ENCODE measurements at places on chromosomes 13 and 19. TPM values are rescaled to one million over a fixed set of nuclear protein-coding genes. Genes with fewer than 3 reads are reported as not detected.

SLC25A41 gene
- total RNA-seq = not detected

SHANK1 gene
- not detected for total RNA-seq

OR1I1 gene
- total RNA-seq = not detected

WTIP gene
- 0.55 TPM for total RNA-seq

GPALPP1 gene
- total RNA-seq = 27.1 TPM

TIMM44 gene
- 50.9 TPM for total RNA-seq

CNN1 gene
- total RNA-seq = not detected

CTXN1 gene
- not detected for total RNA-seq

CKM gene
- not detected for total RNA-seq

CAPS gene
- total RNA-seq = 12.5 TPM

WDFY2 gene
- 12.2 TPM for total RNA-seq

DNA sequence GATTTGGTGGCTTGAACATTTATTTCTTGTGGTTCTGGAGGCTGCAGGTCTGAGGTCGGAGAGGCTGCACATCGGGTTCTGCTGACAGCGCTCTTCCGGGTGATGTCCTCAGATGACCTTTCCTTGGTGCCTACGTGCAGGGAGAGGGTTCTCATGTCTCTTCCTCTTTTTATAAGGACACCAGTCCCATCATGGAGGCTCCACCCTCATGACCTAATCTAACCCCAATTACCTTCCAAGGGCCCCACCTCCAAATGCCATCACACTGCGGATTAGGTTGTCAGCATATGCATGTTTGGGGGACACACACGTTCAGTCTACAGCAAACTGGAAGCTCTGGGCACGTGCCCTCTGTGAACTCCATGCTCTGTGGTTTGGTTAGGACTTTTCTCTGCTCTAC is 338.6 kb downstream of the FGF9 start:
- no peaks in the 10 kb centered on the region for H3K4me1 ChIP-seq
- no peak overlapping the region for H3K27ac ChIP-seq
- H3K4me3 ChIP-seq = no peak overlapping the region
- H3K27me3 ChIP-seq = no peaks in the 10 kb centered on the region

DNA sequence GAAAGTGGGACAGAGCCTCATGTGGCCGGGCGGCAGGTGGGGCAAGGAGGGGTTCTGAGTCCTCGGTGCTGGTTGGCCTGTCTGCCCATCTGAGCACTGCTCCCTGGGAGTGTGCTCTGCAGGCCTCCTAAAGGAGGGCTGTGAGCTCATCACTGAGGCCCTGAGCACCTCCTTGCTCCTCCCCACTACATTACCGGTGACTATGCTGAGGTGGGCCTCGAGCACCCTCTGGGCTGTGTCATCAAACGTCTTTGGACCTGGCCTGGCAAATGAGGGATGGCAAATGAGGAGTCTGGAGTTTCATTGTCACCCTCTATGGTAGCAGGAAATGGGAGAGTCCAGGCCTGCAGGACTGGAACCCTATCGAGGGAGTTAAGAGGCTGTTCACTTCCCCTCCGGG is 38.8 kb upstream of the ZNF429 start:
- H3K4me1 ChIP-seq = peaks cover 4% of the 10 kb centered on the region
- no peak overlapping the region for H3K27ac ChIP-seq
- no peaks in the 10 kb centered on the region for H3K27me3 ChIP-seq
- no peak overlapping the region for H3K4me3 ChIP-seq
- no peak for DNase-seq

DNA sequence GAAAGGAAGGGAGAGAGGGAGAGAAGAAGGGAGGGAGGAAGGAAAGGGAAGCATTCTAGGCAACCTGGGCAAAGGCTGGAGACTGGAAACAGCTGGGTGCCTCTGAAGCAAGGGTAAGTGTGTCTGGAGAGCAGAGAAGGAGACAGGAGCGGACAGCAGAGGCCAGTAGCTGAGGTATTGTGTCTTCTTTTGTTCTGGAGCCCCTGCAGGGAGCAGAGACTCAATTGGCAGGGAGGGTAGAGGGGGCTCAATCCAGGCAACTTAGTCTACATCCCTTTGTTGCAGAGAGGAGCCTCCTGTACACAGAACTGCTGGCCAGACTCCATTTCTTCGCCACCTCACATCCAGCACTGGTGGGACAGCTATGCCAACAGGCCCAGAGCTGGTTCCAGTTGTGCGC is 53.2 kb downstream of the NWD1 start:
- H3K36me3 ChIP-seq = no peaks in the 10 kb centered on the region
- no peak for DNase-seq
- no peak overlapping the region for H3K27ac ChIP-seq
- no peak overlapping the region for H3K4me3 ChIP-seq

DNA sequence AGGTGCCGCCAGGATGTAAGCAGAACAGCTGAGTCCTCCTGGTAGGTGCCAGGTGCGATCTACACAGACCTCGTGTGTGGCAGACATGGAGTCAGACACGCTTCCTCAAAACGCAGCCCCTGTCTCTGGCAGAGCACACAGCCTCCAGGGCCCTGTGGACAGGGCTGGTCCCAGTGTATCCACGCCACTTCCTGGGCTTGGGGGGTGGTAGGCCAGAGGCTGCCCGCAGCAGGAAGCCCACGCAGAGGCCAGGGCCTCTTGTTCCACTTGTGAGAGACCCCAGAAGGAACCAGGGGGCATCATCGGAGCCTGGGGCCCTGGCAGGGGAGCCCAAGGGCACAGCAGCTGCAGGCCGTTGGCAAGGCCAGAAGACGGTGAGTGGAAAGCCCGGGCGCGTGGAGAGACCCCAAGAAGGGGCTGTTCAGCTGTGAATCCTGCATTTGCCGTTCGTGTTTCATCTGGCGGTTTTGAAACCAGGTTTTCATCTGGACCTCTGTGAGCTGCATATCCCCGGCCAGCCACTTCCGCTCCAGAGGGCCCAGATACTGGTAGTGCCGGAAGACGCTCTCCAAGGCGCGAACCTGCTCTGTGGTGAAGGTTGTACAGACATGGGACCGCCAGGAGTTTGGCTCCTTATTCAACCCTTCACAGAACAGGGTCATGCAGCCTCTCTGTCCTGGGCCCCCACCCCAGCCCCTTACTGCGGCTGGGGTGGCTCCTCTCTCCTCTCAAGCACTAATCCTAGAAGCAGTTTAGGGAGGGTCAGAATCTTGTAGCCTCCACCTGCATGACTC is 25.1 kb upstream of the SLITRK1 start:
- no peak for DNase-seq
- no peaks in the 10 kb centered on the region for H3K27me3 ChIP-seq
- no peaks in the 10 kb centered on the region for H3K36me3 ChIP-seq
- no peak overlapping the region for H3K4me3 ChIP-seq
- H3K4me1 ChIP-seq = no peaks in the 10 kb centered on the region

- H3K27ac ChIP-seq = no peak overlapping the region
- H3K36me3 ChIP-seq = no peaks in the 10 kb centered on the region
- H3K4me3 ChIP-seq = no peak overlapping the region
- H3K4me1 ChIP-seq = peaks cover 20% of the 10 kb centered on the region
Measured at GRCh38 chr13:50424993-50425392, 409.7 kb downstream of the KCNRG start.

DNA sequence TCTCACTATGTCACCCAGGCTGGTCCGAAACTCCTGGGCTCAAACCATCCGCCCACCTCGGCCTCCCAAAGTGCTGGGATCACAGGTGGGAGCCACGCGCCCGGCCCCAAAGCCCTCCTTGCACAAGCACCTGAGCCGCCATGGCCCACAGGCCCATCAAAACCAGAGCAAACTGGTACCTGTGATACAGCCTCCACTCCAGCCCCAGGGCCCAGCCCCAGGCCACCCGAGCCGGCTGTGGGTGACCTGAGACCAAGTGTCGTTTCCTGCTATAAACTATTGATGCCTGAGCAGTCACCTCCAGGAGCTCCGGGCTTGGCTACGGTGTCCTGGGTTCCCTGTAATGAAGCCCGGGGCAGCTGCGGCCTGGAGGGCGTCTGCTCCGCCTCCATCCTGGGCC is 9.7 kb upstream of the PTBP1 start:
- no peak for DNase-seq
- H3K27me3 ChIP-seq = no peaks in the 10 kb centered on the region
- no peak overlapping the region for H3K27ac ChIP-seq
- no peaks in the 10 kb centered on the region for H3K36me3 ChIP-seq
- no peak overlapping the region for H3K4me3 ChIP-seq

- DNase-seq = no peak
- H3K27ac ChIP-seq = no peak overlapping the region
- no peaks in the 10 kb centered on the region for H3K36me3 ChIP-seq
- H3K27me3 ChIP-seq = no peaks in the 10 kb centered on the region
Measured at GRCh38 chr13:66860878-66861417, 369.2 kb downstream of the PCDH9 start.

DNA sequence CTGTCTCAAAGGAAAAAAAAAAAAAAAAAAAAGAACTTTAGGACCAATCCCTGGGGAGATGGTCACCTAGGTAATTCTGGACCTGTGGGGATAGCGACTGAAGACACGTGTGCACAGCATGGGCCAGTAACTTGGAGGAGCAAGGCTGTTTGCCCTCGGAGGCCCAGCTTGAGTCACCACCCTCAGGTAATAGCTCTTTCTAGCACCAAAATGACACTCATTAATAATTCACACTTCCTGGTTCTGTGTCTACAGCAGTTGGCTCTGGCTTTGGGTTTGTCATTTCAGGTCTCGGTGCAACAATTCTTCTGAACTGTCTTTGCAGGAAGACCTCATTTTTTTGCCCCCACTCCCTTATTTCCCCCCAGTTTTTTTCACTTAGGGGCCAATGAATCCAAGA is 3.9 kb upstream of the ATP11A start:
- peaks cover 23% of the 10 kb centered on the region for H3K4me1 ChIP-seq
- DNase-seq = no peak
- no peaks in the 10 kb centered on the region for H3K27me3 ChIP-seq
- H3K4me3 ChIP-seq = no peak overlapping the region
- no peak overlapping the region for H3K27ac ChIP-seq

DNA sequence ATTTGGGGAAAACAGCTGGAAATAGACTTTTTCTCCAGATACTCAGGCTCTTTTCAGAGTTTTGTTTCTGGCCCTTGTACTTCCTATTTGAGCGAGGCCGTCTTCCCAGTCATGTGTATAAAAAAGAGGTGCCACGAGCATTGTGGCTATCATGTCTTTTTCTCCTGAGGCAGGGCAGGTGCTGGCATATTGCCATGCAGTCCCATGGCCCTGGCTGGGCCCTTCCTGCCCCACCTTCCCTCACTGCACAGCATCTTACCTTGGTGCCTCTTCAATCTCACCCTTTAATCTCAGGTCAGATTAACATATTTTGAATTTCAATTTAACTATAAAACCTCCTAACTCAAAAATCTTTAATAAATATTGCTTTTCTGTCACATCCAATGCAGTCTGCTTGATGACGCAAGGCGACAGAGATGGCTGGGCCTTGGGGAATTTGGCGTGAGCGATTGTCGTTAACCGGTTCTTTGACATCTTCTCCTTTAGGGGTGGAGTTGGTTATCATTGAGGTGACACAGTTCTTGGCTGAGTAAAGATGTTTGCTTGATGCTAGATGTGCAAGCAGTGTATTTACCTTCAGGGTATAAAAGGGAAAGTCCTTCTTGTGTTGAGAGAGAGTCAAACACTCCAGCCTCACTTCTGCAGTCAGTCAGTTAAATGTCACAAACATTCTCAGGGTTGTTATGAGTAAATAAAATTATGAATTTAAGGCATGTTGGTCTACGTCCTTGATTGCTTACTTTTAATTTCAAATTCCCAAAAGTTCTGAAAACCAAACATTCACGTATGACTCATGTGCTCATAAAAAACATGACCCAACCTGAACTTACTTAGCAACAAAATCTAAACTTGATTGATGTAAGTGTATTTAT is 289.9 kb downstream of the MYO16 start:
- no peaks in the 10 kb centered on the region for H3K27me3 ChIP-seq
- H3K36me3 ChIP-seq = no peaks in the 10 kb centered on the region
- H3K27ac ChIP-seq = no peak overlapping the region

DNA sequence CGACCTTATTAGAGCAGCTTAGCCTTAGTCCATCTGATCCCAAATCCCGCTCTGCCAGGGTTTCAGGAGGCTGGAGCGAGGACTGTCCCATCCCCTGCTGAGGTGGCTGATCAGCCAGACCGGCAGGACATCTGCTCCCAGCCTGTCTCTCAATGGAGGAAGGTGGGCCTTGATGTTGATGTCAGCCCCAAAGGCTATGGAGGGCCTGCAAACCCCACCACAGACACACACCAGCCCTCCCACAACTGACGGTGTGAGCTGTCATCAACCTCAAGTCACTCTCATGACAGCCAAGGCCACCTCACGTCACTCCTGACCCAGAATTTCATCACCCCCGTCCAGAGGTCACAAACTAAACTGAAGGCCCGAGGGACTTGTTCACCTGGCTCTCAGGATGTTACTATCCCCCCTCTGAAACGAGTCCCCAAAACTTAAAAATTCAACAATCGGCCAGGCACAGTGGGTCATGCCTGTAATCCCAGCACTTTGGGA is 25.5 kb downstream of the RHPN2 start:
- H3K27me3 ChIP-seq = no peaks in the 10 kb centered on the region
- DNase-seq = no peak
- H3K36me3 ChIP-seq = no peaks in the 10 kb centered on the region
- H3K4me1 ChIP-seq = peaks cover 7% of the 10 kb centered on the region
- no peak overlapping the region for H3K27ac ChIP-seq

- no peaks in the 10 kb centered on the region for H3K27me3 ChIP-seq
- H3K27ac ChIP-seq = no peak overlapping the region
- no peak for DNase-seq
- no peaks in the 10 kb centered on the region for H3K4me1 ChIP-seq
- no peak overlapping the region for H3K4me3 ChIP-seq
- no peaks in the 10 kb centered on the region for H3K36me3 ChIP-seq
Measured at GRCh38 chr13:102038787-102039186, 363.1 kb downstream of the FGF14 start.

- H3K4me3 ChIP-seq = no peak overlapping the region
- no peaks in the 10 kb centered on the region for H3K27me3 ChIP-seq
- H3K4me1 ChIP-seq = no peaks in the 10 kb centered on the region
- H3K27ac ChIP-seq = no peak overlapping the region
- no peak for DNase-seq
Measured at GRCh38 chr13:103525530-103525929, 459.3 kb upstream of the SLC10A2 start.

- peaks cover 2% of the 10 kb centered on the region for H3K36me3 ChIP-seq
- no peaks in the 10 kb centered on the region for H3K4me1 ChIP-seq
- no peak overlapping the region for H3K4me3 ChIP-seq
- H3K27ac ChIP-seq = no peak overlapping the region
- H3K27me3 ChIP-seq = no peaks in the 10 kb centered on the region
Measured at GRCh38 chr19:22901431-22902130, 69.5 kb downstream of the ZNF723 start.

- no peak for DNase-seq
- no peak overlapping the region for H3K4me3 ChIP-seq
Measured at GRCh38 chr19:33086955-33087354, 6.0 kb downstream of the GPATCH1 start.

GRCh38 chr13:75687150-75687763 is 51.1 kb downstream of the LMO7 start:
- no peak for DNase-seq
- no peak overlapping the region for H3K4me3 ChIP-seq
- no peak overlapping the region for H3K27ac ChIP-seq
- peaks cover 2% of the 10 kb centered on the region for H3K36me3 ChIP-seq
- no peaks in the 10 kb centered on the region for H3K27me3 ChIP-seq

- no peaks in the 10 kb centered on the region for H3K27me3 ChIP-seq
- DNase-seq = no peak
- H3K36me3 ChIP-seq = no peaks in the 10 kb centered on the region
- no peak overlapping the region for H3K27ac ChIP-seq
- no peak overlapping the region for H3K4me3 ChIP-seq
- H3K4me1 ChIP-seq = no peaks in the 10 kb centered on the region
Measured at GRCh38 chr13:102993348-102993747, 72.9 kb downstream of the SLC10A2 start.

All from activated CD4-positive, alpha-beta memory T cell treated with anti-CD3 and anti-CD28 coated beads, Interleukin-2, amount 10 ng/mL, durations not matched to agents 7 days and 5 days (primary cell).